Femur (tissue), 1 donor: ENCODE measurements at places on chromosomes 16 and 17.

DNA sequence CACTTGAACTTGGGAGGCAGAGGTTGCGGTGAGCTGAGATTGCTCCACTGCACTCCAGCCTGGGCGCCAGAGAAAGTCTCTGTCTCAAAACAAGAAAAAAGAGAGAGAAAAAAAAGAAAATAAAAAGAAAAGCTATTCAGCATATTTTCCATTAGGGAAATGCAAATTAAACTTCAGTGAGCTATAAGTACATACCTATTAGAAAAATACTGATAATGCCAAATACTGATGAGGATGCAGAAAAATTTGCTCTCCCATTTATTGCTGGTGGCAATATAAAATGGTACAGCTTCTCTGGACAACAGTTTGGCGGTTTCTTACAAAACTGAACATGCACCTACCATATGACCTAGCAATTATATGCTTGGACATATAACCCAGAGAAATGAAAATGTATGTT is 9.8 kb downstream of the KRT10 start:
- no peak for DNase-seq

- DNase-seq, result no peak
These were observed 69.1 kb upstream of the AXIN2 start for GRCh38 chr17:65630502-65630901.

GRCh38 chr16:30876867-30877266 is 17.0 kb downstream of the BCL7C start:
- DNase-seq, result no peak

DNA sequence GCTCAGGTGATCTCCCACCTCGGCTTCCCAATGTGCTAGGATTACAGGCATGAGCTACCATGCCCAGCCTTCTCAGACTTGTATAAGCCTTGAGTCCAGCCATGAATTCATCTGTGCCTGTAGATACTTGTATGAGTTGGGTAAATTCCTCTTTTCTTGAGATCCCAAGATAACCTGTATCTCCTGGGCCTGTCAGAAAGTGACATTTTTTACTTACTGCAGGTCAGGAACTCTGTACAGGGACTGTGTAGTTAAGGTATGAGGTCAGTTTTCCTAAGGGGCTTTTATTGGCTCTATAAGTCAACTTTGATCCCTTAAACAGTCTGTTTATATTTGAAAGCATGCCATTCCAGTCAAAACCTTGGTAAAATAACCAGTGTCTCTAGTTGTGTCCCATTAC is 106.3 kb upstream of the HAS3 start:
- DNase-seq, result no peak

DNA sequence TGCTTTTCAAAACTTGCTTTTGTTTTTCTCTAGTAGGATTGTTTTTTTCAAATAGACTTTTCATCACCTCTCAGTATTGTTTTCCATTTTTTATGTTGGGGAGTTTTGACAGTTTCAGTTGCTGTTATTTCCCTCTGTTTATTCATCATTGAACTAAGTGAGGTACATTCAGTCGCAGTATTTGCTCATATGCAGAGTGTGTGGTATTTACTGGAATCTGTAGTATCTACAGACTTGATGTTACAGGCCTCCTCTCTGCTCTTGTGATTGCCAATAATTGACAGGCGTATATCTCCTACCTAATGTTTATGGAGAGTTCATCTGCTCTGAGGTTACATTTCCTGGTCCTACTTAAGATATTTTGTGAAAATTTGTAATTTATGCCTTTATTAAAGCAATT is 49.6 kb downstream of the COX10 start:
- DNase-seq, result no peak

DNA sequence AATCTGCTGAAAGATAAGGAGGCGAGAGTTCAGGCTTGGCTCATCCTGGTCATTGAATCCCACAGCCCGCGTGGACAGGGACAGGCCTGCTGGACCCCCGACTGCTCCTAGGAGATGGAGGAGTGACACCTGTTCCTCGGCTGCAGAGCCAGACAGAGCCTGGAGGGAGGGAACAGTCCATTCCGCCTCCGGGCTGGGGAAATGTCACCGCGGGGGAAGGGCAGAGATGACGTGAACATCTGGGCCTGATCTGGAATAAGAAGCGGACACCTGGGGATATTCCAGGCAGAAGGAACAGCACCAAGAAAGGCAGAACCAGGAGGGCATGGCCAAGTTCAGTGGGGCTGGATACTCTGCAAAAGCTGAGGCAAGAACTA is 1.5 kb downstream of the ZNF747 start:
- DNase-seq, result no peak

GRCh38 chr17:66541461-66542128 is 239.2 kb downstream of the PRKCA start:
- peak; percentile 45 for DNase-seq

- no peak for DNase-seq
These were observed 9.2 kb downstream of the MPV17L start for GRCh38 chr16:15404792-15405191.

DNA sequence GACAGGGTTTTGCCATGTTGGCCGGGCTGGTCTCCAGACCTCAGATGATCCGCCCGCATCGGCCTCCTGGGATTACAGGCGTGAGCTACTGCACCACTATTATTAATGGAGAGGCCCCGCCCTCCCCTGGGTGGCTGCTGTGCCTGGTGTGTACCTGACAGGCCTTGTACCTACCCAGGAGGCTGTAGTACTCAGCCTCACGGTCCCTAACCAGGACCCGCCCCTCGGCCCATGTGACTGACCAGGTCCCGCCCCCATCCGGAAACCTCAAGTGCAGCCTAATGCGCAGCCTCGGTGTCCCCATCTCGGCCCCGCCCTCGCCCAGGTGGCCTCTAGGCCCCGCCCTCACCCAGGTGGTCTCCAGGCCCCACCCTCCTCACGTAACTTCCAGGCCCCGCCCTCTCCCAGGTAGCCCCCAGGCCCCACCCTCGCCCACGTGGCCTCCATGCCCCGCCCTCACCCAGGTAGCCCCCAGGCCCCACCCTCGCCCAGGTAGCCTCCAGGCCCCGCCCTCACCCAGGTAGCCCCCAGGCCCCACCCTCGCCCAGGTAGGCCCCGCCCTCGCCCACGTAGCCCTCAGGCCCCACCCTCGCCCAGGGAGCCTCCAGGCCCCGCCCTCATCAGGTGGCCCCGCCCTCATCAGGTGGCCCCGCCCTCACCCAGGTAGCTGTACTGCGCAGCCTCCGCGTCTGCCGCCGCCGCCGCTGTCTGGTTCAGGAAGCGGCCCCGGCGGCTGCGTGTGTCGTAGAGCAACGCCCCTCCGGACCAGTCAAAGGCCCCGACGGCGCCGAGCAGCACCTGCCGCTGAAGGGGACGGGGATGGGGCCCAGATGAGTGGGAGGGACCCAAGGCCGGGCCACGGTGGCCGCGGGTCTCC is 31.0 kb downstream of the HASPIN start:
- peak; percentile 47 for DNase-seq

DNA sequence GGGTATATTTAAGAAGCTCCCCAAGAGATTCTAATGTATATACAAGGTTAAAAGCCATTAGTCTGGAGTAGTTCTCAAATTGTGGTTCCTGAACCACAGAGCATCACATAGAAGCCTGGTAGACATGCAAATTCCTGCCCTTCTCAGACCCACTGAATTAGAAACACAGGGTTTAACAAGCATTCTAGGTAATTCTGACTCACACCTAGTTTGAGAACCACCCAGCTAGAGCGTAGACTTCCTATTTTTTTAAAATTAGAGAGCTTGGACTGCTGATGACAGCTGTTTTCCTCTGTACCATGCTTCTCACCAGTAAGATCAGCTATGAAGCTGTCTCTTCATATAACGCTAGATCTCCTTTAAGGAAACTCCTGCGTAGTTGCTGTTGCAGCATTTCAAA is 50.6 kb downstream of the HS3ST3B1 start:
- DNase-seq, result no peak

- DNase-seq, result no peak
These were observed 11.2 kb downstream of the PDZD9 start for GRCh38 chr16:21989751-21990150.

- no peak for DNase-seq
These were observed 185.8 kb downstream of the HS3ST3A1 start for GRCh38 chr17:13415871-13416416.

DNA sequence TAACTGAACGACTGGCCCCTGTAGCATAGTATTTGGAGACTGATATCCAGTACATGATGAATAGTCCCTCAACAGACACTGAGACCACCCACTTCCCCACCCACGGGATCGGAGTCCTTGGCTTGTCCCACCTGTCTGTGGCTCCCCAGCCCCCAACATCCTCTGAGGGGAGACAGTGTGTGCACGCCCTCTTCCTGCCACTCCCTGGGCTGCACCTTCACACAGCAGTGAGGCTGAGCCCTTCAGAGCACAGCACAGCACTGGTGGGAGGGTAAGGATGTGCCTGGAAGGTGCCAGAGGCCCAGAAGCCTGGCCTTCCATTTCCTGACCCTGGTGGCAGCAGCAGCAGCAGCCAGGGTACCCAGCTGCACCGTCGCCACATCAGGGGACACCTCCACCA is 11.0 kb downstream of the DNASE1 start:
- DNase-seq, result no peak

DNA sequence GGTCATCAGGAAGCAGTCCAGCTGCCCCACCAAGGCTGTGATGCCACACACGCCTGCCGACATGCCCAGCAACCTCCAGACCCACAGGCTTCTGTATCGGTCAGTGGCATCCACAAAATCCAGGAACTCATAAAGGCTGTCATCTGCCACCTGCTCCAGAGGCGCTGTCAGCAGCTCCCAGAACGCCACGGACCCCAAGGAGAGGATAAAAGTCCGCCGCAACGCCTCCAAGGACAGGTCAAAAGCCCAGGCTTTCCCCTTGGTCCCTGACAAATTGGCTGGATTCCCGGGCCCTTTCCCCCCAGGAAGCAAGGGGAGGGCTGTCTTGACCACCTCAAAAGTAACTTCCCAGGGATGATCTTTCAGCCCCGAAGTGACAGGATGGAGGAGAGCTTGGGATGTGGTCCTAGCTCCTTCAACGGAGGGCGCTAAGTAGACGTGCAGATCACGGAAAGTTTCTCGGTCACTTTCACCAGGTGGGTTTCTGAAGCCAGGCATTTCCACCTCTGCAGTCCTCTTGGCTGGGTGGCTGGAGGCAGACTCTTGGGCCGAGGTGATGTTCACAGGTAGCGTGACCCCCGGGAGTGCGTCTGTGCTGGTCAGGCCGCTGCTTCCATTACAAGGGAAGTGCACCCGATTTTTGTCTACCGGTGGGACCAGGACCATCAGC is 854 bp downstream of the MFSD6L start:
- DNase-seq, result no peak

- DNase-seq, result no peak
These were observed 631.5 kb upstream of the RBFOX1 start for GRCh38 chr16:6701096-6701495.

DNA sequence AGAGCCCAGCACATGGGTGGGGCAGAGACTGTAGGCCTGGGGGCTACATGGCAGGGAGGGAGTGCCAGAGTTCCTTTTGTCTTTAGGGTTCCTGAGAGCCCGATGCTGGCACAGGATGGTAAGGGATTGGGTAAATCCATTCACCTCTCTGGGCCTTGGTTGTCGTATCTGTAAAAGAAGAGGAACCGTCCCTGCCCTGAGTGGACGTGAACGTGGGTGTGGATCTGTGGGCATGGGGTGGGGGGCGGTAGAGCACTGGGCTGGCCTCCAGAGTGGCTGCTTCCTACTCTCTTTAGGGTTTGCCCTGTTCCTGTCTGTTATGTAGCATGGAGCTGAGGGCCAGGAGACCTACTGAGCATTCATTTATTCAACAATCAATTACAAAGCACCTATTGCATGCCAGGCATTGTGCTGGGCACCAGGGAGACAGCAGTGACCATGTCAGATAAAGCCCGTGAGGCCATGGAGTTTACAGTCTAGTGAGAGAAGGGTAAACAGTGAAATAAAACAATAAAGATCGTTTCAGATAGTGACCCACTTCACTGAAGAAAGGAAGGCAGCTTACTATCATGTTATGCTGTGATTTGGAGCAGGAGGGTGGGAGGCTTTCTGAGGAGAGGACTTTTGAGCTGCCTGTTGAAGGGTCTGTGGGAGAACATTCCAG is 13.1 kb upstream of the TCAP start:
- DNase-seq, result no peak

- no peak for DNase-seq
These were observed 188.7 kb upstream of the AXIN2 start for GRCh38 chr17:65750166-65750565.

GRCh38 chr17:16945136-16945482 is 26.8 kb downstream of the TNFRSF13B start:
- DNase-seq, result no peak

DNA sequence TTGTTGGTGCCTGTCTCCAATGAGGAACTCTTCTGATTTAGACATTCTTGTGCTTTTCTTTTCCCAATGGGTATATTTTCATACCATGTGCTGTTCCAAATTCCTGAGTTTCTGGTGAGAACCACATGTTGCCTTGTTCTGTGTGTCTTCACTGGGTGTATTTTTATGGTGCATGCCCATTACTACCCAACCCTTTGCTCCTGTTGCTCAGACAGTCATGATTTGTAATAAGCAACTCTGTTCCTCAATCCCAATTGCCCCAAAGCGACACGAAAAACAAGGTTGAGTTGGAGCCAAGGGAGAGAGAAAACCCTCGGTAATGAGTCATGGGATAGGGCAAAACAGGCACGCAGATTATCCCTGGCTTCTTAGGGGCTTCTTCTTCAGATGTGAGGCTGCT is 101.8 kb downstream of the ABCA8 start:
- DNase-seq, result no peak

DNA sequence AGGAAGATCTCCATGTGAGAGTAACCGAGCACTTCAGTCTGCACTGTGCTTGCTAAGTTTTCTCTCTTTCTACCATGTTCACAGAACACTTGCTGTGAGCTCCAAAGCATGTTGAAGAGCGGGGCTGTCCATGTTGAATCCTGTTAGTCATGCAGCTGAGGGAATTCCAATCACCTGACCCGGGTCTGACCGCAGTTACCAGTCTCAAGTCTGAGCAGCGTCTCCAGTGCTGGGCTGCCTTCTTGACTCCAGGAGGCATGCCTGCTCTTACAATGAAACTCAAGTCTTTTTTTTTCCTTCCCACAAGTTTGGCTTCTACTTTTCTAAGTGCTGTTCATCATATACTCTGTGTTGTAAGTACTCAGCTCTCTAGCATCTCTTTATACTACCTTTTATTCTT is 44.3 kb downstream of the HOXB1 start:
- peak; percentile 42 for DNase-seq

DNA sequence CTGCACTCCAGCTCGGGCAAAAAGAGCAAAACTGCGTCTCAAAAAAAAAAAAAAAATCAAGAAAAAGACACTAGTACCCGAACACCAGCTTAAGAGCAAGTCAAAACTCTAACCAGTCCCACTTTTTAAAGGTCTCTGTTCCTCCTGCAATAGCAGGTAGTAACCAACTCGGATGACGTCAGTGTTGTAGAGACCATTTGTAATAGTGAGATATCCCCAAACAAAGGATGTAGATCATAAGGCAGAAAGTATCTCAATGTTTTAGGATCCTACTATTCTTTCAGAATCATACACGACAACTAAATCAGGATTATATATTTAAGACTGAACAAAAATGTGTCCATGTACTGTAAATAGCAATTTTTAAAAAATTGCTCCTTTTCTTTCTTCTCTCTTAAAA is 2.4 kb downstream of the JPT1 start:
- DNase-seq, result no peak

GRCh38 chr17:2889256-2889655 is 93.0 kb downstream of the RAP1GAP2 start:
- DNase-seq, result no peak
